ENCODE measurements at places on chromosomes 6 and 20. TPM values are rescaled to one million over a fixed set of nuclear protein-coding genes. Genes with fewer than 3 reads are reported as not detected.

GRCh38 chr6:44198684-44199083 lies 18.0 kb upstream of the MYMX start:
- DNase-seq, result no peak

- DNase-seq, result no peak
Measured at GRCh38 chr6:84422380-84422968, 195.0 kb upstream of the CEP162 start.

DNA sequence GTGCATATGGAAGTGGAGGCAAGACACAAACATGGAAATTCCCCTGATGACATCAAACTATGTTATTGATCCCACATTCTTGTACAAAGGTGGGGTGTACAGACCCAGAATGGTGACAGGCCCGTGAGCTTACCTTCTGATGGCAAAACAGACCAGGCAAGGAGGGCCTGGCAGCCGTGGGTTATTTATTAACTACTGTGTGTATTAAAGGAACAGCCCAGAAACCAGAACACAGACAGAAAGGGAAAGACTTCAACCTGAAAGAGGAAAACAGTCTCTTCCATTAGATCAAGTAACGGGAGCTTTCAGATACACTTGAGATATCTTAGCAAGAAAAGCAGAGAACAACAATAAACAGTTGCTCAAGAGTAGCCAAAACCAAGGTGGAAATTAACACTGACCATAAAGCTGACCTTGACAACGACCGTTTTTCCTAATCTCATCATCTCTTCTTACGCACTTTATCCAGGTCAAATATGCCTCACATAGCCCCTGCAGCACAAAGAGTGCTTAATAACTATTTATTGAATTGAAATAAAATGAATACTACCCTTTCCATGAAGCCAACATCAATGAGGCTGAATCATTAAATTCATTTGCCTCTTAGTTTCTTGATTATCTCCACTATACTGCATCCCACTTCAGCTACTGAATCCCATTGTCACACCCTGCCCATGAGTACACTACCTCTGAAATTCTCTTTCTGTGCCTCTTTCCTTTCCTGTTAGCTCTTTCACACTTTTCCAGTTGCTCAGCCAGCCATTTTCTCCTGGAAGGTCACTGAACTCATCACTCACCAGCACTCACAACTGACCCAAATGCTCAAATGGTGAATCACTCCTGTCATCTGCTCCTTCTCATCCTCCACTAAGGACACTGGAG lies 67.4 kb downstream of the MOXD1 start:
- DNase-seq, result no peak

DNA sequence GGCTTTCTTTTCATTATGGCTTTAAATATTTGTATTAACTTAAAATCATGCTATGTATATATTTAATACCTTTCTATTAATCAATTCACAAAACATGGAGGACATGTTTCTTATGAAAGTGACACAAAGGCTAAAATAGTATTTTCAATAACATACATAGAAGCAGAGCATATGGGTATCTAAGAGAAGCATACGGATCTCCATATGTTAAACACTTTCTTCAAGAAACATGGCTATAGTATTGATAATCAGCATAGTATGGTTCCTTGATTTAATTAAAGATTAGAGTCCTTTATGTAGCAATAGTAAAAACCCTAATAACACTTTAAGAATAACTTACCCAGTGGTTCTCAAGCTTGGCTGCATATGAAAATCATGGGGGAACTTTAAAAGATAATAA lies 58.5 kb downstream of the GRIK2 start:
- DNase-seq, result no peak

DNA sequence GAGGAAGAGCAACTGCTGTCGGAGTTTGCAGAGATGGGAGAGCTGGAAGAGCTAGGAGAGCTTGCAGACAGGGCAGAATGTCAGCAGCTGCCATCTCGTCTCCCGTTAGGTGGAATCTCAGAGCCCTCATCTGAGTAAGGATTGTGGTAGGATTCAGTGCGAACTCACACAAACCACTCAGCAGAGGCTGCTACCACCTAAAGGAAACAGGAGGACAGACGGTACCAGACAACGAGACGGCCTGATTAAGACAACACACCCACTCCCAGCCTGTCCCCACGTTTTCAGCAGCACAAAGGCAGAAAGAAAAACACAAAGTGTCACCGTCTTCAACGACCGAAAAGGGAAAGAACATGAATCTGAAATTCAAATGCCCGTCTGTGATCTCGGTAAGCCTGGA lies 4.1 kb downstream of the LEMD2 start:
- DNase-seq, result no peak

- no peak for DNase-seq
Measured at GRCh38 chr6:155495011-155495768, 39.6 kb upstream of the NOX3 start.

GRCh38 chr6:4802312-4802935 lies 26.2 kb downstream of the CDYL start:
- DNase-seq, result no peak

DNA sequence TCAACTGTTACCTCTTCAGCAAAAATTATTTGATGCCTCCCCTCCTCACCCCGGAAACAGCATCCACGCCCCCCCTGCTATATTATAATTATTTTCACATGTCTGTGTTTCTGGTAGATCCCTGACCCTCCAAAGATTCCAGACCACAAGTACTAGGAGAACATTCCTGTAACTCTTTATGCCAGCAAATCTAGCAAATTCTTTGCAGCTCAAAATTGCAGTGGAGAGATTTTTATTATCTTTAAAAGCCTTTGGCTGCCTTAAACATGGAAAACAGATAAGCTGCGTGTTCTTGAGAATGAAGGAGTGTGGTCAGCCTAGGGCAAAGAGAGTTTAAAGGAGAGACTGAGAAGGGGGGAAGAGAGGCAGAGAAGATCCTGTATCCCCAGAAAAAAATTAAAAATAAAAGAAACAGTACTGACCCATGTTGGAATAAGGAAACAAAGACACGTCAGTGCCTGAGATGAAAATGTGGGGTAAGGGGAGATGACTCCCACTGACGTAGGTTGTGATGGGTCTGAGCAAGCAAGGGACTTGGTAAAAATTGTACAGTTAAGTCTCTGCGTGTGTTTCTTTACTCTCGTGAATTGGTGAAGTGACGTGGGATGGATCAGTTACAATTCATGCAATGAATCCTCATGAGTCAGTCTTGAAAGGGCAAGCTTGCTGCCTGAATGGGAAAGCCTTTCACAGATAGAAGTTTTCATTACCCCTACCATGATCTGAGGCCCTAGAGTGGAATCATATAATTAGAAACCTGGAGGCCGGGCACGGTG lies 8.3 kb downstream of the ID4 start:
- DNase-seq, result no peak

Gene STX11
- under 0.01 TPM for total RNA-seq

Gene ME1
- total RNA-seq, result 2.9 TPM

Gene CALHM4
- total RNA-seq, result not detected

Gene FOXF2
- total RNA-seq, result 1.2 TPM

Gene EEF1A2
- 179 TPM for total RNA-seq

Gene ABHD16A
- 41.6 TPM for total RNA-seq

All from frontal cortex (tissue), 4 donors.